Smooth muscle cell of the pulmonary artery (primary cell): ENCODE measurements at places on chromosomes 6 and 20. TPM values are rescaled to one million over a fixed set of nuclear protein-coding genes. Genes with fewer than 3 reads are reported as not detected.

The HLA-DPA1 gene
- 0.17 and 3.8 TPM in 2 replicates for total RNA-seq

The SRMS gene
- total RNA-seq, result not detected in 2 replicates

The ELOVL4 gene
- total RNA-seq, result 5.4 and 7.0 TPM in 2 replicates

The RIMS4 gene
- 0.39 and 1.3 TPM in 2 replicates for total RNA-seq

The NNAT gene
- 0.66 TPM in 1 of 2 replicates, not detected in the other for total RNA-seq

The RAET1E gene
- 0.17 and 0.26 TPM in 2 replicates for total RNA-seq

The REM1 gene
- 0.07 and 4.0 TPM in 2 replicates for total RNA-seq

The TSBP1 gene
- total RNA-seq, result not detected in 2 replicates

The BPIFA1 gene
- total RNA-seq, result not detected in 2 replicates

The PROKR2 gene
- total RNA-seq, result not detected in 2 replicates

The SLC17A9 gene
- 21.0 and 25.4 TPM in 2 replicates for total RNA-seq

The PSMB8 gene
- 33.5 and 35.4 TPM in 2 replicates for total RNA-seq

The SIRPB1 gene
- total RNA-seq, result 1.3 TPM in 1 of 2 replicates, not detected in the other

The ZFP64 gene
- total RNA-seq, result 17.5 and 25.3 TPM in 2 replicates

The NFYA gene
- 16.3 and 20.3 TPM in 2 replicates for total RNA-seq

The TUBB1 gene
- total RNA-seq, result 0.03 TPM in 1 of 2 replicates, not detected in the other

The ARHGAP40 gene
- not detected in 2 replicates for total RNA-seq

The FKBP1A gene
- 165 and 244 TPM in 2 replicates for total RNA-seq

The FLRT3 gene
- 0.52 and 0.76 TPM in 2 replicates for total RNA-seq

The CRISP2 gene
- total RNA-seq, result not detected in 2 replicates

The IRF4 gene
- under 0.01 TPM in 1 of 2 replicates, not detected in the other for total RNA-seq

The ZSCAN31 gene
- total RNA-seq, result 4.2 and 4.4 TPM in 2 replicates

The BAG2 gene
- total RNA-seq, result 16.5 and 16.6 TPM in 2 replicates

The MPIG6B gene
- total RNA-seq, result not detected in 2 replicates

The PDE10A gene
- 8.5 and 16.0 TPM in 2 replicates for total RNA-seq

The NHSL1 gene
- 3.9 and 5.6 TPM in 2 replicates for total RNA-seq
